ENCODE measurements at places on chromosomes 3 and 15.

GRCh38 chr15:70376929-70377691 lies 279.4 kb upstream of the TLE3 start:
- DNase-seq: peak; percentile 52

DNA sequence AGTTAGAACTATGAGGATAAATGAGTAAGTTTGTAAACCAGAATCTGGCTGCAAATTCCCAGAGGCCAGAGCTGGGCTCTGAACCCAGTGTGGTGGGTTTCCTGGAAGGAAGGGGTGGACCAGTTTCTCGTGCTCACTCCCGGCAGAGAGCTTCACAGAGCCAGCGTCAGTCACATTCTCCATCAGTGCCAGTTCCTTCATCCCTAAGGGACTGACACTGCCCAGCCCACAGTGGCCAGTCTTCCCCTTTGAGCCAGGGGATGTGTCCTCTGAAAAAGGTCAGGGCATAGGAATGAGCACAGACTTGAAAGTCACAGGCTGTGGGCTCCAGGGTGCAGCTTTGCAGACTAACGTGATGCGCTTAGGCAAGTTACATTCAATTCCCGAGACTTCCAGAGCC lies 135.8 kb upstream of the HACD2 start:
- DNase-seq: no peak

GRCh38 chr15:63013052-63013808 lies 29.3 kb upstream of the TPM1 start:
- no peak for DNase-seq

DNA sequence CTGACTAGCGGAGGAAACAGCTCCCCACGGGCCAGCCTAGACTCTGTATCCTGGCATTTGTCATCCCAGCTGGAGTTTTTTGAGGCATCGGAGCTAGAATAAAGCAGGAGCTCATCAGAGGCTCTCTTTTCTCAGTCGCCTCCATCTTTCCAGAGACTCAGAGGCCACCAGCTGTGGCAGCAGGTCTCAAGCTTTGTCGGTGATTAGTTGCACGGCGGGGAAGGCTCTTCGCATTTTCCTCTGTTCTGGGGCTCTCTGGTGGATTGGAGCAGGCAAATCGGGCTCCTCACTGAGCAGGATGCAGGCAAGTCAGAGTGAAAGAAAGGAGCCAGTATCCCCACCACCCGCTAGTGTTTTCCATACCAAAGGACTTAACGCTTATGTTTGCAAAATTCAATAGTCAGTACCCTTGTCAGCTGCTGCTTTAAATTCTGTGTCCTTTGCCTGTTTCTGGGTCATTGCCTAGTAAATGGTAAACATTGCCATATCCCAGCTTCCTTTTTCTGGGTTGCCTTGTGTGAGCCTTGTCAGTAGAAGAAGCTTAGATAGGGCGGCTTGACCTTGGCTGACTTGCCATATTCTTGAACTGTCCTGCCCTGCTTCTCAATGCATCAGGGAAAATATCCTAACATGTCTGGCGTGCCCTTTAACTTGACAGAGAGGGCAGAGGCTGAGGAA lies 127.1 kb downstream of the PTPRG start:
- no peak for DNase-seq

GRCh38 chr15:90570643-90571042 lies 40.9 kb downstream of the CRTC3 start:
- no peak for DNase-seq

DNA sequence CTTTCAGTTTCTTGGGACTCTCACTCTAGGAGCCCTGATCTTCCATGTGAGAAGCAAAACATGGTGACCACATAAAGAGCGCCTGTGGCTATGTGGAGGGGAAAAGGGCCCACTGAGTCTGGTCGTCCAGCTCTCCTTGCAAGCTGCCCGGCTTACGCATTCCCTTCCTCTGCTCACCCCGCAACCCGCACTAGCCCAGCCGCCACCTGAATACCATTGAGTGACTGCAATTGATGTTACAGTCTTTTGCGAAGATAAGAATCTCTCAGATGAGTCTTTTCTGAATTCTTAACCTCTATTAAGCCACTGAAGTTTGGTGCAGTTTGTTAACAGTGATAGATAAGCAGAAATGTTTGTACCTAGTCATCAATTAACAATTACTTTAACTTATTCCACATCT lies 589.0 kb upstream of the DPPA4 start:
- DNase-seq: no peak

GRCh38 chr15:80317389-80318182 lies 65.6 kb upstream of the CTXND1 start:
- no peak for DNase-seq

DNA sequence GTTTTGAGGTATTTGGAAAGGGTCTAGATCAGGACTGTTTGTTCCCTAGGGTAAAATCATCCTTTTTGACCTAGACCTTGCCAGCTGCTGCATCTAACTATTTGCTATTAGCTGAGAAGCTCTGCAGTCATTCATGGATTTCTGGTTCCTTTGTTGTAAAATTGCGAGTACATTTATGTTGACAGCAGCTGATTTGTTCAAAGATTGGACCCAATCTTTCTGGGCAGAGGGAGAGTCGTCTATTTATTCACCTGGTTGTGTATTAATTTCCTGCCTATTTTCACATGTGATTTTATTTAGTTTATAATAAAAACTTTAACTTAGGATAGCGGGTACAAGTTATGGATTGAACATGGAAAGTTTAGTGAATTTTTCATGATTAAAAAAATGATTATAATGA lies 236.3 kb downstream of the CNTN4 start:
- no peak for DNase-seq

- no peak for DNase-seq
Measured at GRCh38 chr15:100253640-100254039, 88.1 kb downstream of the ADAMTS17 start.

DNA sequence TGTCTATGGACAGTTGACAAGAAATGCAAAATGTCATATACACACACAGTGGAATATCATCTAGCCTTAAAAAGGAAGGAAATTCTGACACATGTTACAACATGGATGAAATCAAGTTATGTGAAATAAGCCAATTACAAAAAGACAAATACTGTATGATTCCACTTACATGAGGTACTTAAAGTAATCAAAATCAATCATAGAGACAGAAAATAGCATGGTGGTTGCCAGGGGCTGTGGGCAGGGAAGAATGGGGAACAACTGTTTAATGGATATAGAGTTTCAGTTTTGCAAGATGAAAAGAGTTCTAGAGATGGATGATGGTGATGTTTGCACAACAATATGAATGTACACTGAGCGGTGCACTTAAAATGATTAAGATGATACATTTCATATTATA lies 613.8 kb upstream of the ZNF385D start:
- DNase-seq: no peak

DNA sequence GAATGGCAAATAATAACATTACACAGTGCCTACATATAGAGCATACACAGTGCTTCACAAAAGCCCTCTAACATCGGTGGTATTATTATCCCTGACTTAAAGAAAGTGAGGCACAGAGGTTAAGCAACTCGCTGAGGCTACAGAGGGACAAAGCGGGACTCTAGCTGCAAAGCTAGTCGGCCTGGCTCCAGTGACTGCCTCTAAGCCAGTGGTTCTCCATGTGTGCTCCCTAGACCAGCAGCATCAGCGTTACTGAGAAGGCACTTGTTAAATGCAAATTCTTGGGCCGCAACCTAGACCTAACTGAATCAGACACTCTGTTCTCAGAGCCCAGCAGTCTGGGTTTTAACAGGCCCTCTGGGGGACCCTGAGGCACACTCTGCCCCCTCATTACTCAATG lies 33.1 kb upstream of the LIPC start:
- DNase-seq: no peak

DNA sequence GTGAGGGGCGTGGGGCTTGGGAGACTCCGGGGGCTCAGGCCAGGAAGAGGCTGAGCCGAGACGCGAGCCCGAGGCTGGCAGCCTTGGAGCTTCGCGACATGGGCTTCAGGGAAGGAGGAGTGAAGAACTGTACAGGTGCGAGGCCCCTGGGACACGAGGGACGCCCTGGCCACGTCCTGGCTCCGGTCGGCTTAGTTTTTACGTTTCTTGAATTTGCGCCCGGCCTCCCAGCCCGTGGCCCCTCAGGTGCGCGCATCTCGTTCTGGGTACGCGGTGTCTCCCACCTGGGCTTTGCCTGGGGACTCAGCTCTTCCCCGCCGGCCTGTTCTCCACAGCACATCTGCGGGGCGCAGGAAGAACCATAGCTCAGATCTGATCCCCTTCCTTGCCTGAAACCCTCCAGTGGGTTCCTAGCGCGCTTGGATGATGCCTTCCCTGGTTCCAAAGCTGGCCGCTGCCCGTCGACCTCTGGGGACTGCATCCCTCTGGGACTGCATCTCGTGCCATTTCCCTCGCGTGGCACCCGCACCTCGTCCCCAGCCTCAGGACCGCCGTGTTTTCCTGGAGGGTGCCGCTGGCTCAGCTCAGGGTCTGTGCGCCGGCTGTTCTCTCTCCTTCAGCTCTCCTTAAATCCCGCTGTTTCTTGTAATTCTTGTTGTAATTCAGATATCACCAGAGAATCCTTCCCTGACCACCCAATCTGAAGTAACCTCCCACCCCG lies 614 bp downstream of the CHCHD6 start:
- no peak for DNase-seq

DNA sequence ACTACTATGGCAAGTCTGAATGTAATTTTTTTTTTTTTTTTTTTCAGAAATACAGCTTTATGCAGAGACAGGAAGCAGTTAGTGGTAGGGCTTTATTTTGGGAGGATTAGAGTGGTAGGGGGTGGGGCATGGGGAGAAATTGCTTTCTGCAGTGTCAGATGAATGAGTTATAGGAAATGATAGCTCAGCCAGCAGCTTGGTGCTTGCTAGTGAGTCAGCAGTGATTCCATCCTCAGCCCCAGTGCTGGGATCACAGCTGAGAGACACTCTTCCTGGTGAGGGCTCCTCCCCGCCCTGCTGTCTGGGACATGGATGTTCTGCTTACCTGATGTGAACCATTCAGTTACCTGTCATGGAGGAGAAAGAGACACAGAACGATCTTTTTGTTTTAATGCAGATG lies 39.6 kb downstream of the SEMA6D start:
- no peak for DNase-seq

DNA sequence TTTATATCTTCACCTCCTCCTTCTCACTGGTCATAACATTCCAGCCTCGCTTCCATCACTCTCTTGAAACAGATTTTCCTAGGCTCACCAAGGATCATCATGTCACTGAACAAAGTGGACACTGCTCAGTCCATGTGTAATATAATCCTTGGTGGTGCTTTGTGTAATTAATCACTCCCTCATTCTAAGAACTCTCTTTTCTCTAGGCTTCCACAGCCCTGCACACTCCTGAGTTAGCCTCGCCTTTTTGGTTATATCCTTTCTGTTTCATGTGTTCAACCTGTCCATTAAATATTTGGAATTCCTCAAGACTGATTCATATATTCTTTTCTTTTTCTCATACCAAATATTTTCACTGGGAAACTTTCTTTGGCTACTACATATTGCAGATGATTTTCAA lies 440.8 kb downstream of the PYDC2 start:
- DNase-seq: no peak

DNA sequence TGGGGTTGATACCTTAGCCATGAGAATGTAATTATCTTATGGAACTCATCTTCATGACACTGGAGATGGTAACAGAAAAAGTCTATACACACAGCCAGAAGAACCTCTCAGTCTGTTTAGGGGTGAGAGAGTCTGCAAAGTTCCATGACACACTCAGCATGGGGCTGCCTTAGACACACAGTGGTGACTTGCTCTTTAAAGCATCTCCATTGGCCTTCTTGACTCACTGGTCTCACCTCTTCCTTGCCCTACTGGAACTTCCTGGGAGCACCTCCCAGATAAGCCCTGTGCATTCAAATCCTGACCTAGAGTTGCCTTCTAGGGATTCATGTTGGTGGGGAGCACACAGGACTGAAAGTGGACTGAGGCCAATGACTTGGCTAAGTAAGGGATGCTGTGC lies 9.3 kb downstream of the MAGI1 start:
- DNase-seq: no peak

DNA sequence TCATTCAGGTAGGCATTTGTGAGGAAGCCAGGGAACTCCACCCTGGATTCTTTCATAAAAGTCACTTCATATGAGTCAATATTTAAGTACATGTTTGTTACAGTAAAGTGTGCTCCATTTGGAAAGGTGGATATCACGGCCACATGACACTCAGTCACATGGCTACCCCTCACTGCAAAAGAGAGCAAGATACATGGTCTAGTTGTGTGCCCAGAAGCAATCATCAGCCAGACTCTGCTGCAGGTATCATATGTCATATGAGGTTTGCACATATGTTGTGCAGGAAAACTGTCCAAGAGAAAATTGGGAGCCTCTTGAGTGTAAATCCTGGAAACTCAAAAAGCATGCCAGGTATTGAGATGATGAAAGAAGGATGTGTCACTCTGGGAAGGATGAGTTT lies 55.0 kb upstream of the NMNAT3 start:
- DNase-seq: no peak

GRCh38 chr3:177837951-177838655 lies 640.8 kb upstream of the TBL1XR1 start:
- DNase-seq: no peak

GRCh38 chr15:60235951-60236710 lies 161.7 kb downstream of the ANXA2 start:
- no peak for DNase-seq

DNA sequence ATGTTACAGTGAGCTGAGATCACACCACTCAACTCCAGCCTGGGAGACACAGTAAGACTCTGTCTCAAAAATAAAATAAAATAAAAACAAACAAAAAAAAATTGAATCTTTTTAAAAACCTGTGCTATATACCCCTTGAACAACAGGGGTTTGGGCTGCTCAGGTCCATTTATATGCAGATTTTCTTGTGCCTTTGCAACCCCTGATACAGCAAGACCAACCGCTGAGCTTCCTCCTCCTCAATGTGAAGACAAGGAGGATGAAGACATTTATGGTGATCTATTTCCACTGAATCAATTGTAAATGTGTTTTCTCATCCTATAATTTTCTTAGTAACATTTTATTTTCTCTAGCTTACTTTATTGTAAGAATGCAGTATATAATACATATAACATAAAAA lies 831.0 kb upstream of the ARPP21 start:
- DNase-seq: no peak

DNA sequence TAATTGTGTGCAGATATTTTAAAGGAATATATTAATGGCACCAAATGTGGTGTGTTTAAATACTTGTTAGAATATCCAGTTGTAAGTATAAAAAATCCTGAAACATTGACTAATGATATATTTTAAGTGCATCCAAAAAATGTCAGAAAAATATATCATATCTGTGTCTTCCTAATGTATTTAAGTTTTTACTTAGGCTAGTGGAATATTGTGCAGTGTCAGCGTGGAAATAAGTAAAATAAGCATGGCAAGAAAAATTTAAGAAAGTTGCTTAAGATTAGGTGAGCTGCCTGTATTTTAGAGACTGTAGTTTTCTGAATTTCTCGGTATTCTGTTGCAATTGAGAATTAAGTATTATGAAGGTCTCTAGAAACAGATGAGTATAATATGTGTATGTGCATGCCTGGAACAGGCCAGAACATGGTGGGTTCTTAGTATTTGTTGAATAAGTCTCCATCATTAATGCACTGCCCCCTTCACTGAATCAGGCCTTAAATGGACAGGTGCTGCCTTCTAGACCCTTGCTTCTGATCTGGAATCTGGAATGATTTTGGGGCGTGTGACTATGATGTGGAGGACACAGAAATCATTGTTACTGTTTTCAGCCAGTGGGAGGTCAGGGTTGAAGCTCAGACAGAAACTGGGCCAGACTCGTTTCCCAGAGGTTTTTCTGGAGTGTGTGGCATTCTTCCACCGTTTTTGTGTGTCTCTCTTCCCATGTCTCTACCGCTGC lies 86.1 kb downstream of the TRAK1 start:
- DNase-seq: no peak

Data from CMK (cell line).